K562 (cell line): ENCODE measurements at places on chromosomes 2 and 18. TPM values are rescaled to one million over a fixed set of nuclear protein-coding genes. Genes with fewer than 3 reads are reported as not detected.

EGR4 gene
- total RNA-seq: not detected in 2 replicates

KCMF1 gene
- total RNA-seq: 68.8 and 69.5 TPM in 2 replicates

DNA sequence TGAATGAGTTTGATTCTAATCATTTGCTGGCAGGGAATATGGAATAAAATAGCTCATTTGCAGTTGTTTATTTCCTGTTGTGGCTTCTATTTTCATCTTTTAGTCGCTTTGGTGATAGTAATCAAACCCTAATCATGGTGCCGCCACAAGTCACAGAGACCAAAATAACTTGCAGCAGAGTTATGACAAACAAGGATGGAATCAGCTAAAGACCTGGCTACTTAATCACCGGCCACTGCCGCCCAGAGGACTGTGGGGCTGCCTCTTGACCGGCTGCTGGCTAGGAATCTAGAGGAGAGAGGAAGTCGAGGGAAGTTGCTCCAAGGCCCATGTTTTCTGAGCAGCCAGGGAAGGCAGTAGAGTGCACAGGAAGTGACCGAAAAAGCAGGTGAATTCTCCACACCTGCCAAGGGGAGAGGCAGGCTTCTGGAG lies 5.1 kb upstream of the SMAD7 start:
- peak; percentile 32 for DNase-seq
- H3K27ac ChIP-seq: no peak overlapping the region
- no peaks in the 10 kb centered on the region for H3K36me3 ChIP-seq
- peaks cover 20% of the 10 kb centered on the region; the same call in 2 of the 3 replicates for H3K4me1 ChIP-seq
- H3K4me3 ChIP-seq: no peak overlapping the region

DNA sequence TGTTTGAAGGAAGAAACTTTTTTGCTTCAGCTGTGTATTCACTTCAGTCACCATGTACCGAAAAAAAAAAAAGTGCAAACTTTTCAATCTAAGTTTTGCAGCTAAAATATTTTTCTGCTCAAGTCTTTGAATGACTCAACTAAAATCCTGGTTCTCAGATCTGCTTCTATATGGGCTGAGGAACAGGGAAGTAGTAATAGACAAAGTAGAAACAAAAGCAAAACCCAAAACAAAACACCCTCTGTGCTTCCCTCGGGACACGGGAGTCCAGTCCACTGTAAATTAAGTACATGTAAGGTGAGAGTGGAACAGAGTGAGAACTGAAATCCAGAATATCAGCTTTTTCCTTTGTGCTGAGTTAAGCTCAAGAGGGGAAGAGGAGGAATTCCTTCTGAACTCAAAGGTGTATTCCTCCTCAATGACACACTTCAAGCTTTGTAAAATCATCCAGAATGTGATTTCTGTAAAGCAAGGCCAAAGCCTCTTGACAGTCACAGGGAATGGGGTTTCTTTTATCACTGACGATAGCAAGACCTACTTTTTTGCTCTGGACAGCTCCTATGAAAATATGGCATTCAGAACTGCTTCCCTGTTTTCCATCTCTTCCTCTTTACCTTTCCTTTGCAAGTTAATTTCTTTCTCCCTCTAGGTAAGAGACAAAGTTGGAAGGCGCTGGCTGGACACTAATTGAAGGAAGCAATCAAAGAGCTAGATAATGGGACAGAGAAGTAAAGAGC lies 433.5 kb upstream of the MMADHC start:
- DNase-seq: no peak
- no peaks in the 10 kb centered on the region for H3K4me1 ChIP-seq
- H3K4me3 ChIP-seq: no peak overlapping the region
- H3K27me3 ChIP-seq: no peaks in the 10 kb centered on the region
- no peak overlapping the region for H3K27ac ChIP-seq

DNA sequence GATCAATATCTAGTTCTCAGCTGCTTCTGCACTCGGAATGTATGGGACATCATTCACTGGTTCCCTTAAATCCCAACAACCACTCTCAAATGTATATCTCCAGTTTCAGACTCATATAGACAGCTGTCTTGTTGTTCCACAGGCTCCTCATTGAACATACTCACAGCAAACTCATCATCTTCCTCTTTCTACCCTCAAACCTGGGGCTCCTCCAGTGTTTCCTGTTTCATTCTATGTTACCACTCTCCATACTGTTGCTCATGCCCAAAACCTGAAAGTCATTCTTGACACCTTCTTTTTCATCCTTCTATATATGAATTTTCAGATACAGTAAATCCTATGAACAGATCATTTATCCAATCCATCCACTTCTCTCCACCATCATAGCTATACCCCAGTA lies 18.7 kb upstream of the REL start:
- no peak overlapping the region for H3K4me3 ChIP-seq
- no peak overlapping the region for H3K27ac ChIP-seq
- no peaks in the 10 kb centered on the region for H3K36me3 ChIP-seq
- no peaks in the 10 kb centered on the region for H3K4me1 ChIP-seq
- H3K27me3 ChIP-seq: no peaks in the 10 kb centered on the region

- DNase-seq: no peak
- no peak overlapping the region for H3K27ac ChIP-seq
- H3K36me3 ChIP-seq: no peaks in the 10 kb centered on the region
- no peaks in the 10 kb centered on the region for H3K4me1 ChIP-seq
- H3K4me3 ChIP-seq: no peak overlapping the region
Measured at GRCh38 chr18:70219688-70220087, 14.2 kb upstream of the RTTN start.

DNA sequence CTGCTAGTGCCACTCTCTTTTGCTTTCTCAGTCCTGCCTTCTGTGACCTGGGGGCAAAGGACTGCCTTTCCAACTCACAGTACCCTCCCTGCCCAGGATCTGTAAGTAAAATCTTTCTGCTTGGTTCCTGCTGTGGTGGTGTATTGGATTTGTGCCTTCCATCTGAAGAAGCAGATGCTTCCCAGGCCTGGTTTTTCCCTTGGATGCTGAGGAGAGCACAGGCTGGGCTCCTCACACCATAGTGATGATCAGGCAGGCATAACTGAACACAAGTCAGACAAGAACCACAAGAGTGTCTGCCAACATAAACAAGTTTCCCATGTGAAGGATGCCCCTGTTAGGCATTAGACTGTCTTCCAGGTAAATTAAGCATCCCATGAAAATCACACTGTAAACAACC lies 121.3 kb upstream of the NRXN1 start:
- H3K4me3 ChIP-seq: no peak overlapping the region
- no peaks in the 10 kb centered on the region for H3K27me3 ChIP-seq
- no peak overlapping the region for H3K27ac ChIP-seq
- no peaks in the 10 kb centered on the region for H3K4me1 ChIP-seq
- no peaks in the 10 kb centered on the region for H3K36me3 ChIP-seq

- no peak for DNase-seq
- peaks cover 34% of the 10 kb centered on the region for H3K27me3 ChIP-seq
- peaks cover under 1% of the 10 kb centered on the region for H3K4me1 ChIP-seq
- no peak overlapping the region for H3K4me3 ChIP-seq
Measured at GRCh38 chr2:85736456-85737355, 17.1 kb upstream of the ATOH8 start.

STRN gene
- total RNA-seq: 26.4 and 29.1 TPM in 2 replicates

DNA sequence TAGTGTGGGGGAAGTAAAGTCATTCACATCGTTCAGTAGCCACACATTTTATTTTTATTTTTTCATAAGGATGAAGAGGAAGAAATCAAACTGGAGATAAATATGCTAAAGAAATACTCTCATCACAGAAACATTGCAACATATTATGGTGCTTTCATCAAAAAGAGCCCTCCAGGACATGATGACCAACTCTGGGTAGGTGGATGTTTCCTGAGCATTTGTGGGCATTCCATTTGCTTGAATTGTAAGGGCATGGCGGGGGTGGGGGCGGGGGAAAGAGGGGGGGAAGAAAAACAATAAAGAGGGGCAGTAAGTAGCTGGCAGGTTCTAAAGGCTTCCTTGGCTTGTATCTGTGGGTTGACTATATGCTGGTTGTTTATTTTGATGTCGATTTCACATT lies 126.4 kb downstream of the MAP4K4 start:
- H3K4me1 ChIP-seq: peaks cover 34% of the 10 kb centered on the region; the same call in 2 of the 3 replicates
- no peak overlapping the region for H3K4me3 ChIP-seq
- no peaks in the 10 kb centered on the region for H3K27me3 ChIP-seq
- DNase-seq: no peak

- H3K27me3 ChIP-seq: no peaks in the 10 kb centered on the region
- no peak for DNase-seq
- H3K4me3 ChIP-seq: no peak overlapping the region
Measured at GRCh38 chr2:105788670-105789290, 44.1 kb downstream of the NCK2 start.

KLF7 gene
- 0.47 and 0.49 TPM in 2 replicates for total RNA-seq

- H3K27me3 ChIP-seq: peaks cover 34% of the 10 kb centered on the region
- DNase-seq: no peak
- H3K4me1 ChIP-seq: no peaks in the 10 kb centered on the region
Measured at GRCh38 chr2:104938231-104938941, 84.5 kb downstream of the POU3F3 start.

DNA sequence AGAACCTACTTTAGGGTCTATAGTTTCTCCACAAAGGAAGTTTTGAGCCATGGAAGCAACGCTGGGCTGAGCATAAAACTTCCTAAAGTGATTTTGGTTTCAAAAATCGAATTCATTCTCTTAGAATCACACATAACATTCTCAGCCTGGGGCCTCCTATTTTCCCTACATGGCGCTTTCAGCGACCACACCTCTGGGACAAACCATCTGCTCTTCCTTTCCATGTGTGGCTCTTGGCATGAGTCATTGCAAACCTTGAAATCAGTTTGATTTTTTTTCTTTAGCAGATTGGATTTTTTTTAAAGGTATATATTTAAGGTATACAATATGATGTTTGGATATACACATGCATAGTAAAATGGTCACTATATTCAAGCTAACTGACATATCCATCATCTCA lies 72.5 kb upstream of the APCDD1 start:
- no peaks in the 10 kb centered on the region for H3K36me3 ChIP-seq
- H3K4me3 ChIP-seq: no peak overlapping the region
- H3K27ac ChIP-seq: no peak overlapping the region

DNA sequence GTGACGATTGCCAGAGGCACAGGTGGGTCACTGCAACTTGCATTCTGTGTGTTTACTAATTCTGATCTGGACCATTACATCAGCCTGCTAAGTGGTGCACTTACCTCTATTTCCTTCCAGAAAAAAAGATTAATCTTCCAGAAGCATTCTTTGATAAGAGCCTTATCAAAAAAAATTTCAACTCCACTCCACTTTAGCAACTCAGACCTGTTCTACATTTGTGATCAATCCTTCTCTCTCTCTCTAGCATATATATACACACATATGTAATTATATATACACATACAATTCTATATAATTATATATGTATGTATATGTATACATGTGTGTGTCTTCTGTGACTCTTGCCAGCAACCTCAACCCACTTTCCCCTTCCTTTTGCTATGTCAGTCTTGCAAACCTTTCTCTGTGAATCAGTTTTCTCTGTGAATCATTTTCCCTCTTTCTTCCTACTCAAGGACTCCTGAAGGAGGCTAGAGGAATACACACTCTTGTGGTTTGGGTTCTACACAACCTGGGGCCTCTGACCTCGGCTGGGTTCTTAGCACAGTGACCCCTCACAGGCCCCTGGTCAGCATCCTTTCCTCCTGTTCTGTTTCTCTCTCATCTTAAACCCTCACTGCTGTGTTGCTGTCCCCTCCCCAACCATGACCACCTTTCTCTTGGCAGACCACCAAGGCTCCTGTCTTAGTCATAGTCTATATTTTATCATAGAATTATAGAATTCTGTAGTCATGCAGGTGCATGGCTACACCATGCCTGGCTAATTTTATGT lies 130.4 kb upstream of the PELI1 start:
- no peak overlapping the region for H3K4me3 ChIP-seq
- H3K36me3 ChIP-seq: no peaks in the 10 kb centered on the region
- H3K4me1 ChIP-seq: peaks cover 5% of the 10 kb centered on the region; the same call in 1 of the 2 replicates
- no peak overlapping the region for H3K27ac ChIP-seq
- DNase-seq: no peak

- H3K4me1 ChIP-seq: peaks cover 34% of the 10 kb centered on the region
- peak; percentile 38 for DNase-seq
- H3K27ac ChIP-seq: peak overlapping the region; percentile 95; the same call in 1 of the 3 replicates
- no peak overlapping the region for H3K4me3 ChIP-seq
- no peaks in the 10 kb centered on the region for H3K27me3 ChIP-seq
- peaks cover 65% of the 10 kb centered on the region for H3K36me3 ChIP-seq
Measured at GRCh38 chr2:70685771-70686171, 82.2 kb downstream of the ADD2 start.

GRCh38 chr2:81598453-81598852 lies 1293.9 kb upstream of the LRRTM1 start:
- no peaks in the 10 kb centered on the region for H3K4me1 ChIP-seq
- no peak overlapping the region for H3K4me3 ChIP-seq
- no peaks in the 10 kb centered on the region for H3K27me3 ChIP-seq

GRCh38 chr2:158633261-158633660 lies 161.9 kb upstream of the DAPL1 start:
- no peaks in the 10 kb centered on the region for H3K4me1 ChIP-seq
- H3K36me3 ChIP-seq: peaks cover 70% of the 10 kb centered on the region
- H3K4me3 ChIP-seq: no peak overlapping the region
- H3K27me3 ChIP-seq: no peaks in the 10 kb centered on the region
- DNase-seq: no peak
- no peak overlapping the region for H3K27ac ChIP-seq

- peaks cover 3% of the 10 kb centered on the region; the same call in 1 of the 3 replicates for H3K36me3 ChIP-seq
- no peaks in the 10 kb centered on the region for H3K27me3 ChIP-seq
- H3K4me3 ChIP-seq: no peak overlapping the region
- H3K27ac ChIP-seq: no peak overlapping the region
Measured at GRCh38 chr2:215410932-215411285, 25.0 kb downstream of the FN1 start.

DNA sequence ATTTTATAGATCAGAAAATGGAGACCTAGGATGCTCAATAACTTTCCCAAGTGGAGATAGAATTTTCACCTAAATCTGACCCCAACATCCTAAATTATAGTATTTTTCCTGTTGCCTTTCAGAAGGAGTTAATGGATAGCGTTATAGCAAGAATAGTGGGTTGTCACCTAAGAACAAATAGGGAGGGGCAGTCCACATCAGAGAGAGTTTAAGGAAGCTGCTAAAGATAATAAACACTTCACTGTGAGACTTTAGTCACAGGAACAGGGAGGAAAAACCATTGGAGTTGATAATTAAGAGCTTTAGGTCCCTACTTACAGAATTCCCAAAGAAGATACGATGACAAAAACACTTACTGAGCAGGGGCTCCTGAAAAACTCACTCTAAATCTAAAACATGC lies 229.4 kb downstream of the PDE11A start:
- H3K27ac ChIP-seq: no peak overlapping the region
- peaks cover 3% of the 10 kb centered on the region; the same call in 2 of the 3 replicates for H3K27me3 ChIP-seq
- H3K4me1 ChIP-seq: no peaks in the 10 kb centered on the region
- no peaks in the 10 kb centered on the region for H3K36me3 ChIP-seq
- no peak overlapping the region for H3K4me3 ChIP-seq

GRCh38 chr2:12988279-12988678 lies 271.5 kb downstream of the TRIB2 start:
- H3K36me3 ChIP-seq: no peaks in the 10 kb centered on the region
- no peak for DNase-seq
- H3K4me1 ChIP-seq: no peaks in the 10 kb centered on the region
- no peak overlapping the region for H3K27ac ChIP-seq
- no peak overlapping the region for H3K4me3 ChIP-seq

LOXL3 gene
- total RNA-seq: 0.58 and 0.76 TPM in 2 replicates

MDH1B gene
- total RNA-seq: 0.07 TPM in 1 of 2 replicates, not detected in the other
